ENCODE measurements at places on chromosomes 5 and 9.

- no peak for DNase-seq
Observed at GRCh38 chr5:32964261-32964660, 253.1 kb downstream of the NPR3 start.

GRCh38 chr5:2852446-2852845, 101.0 kb upstream of the IRX2 start:
- no peak for DNase-seq

DNA sequence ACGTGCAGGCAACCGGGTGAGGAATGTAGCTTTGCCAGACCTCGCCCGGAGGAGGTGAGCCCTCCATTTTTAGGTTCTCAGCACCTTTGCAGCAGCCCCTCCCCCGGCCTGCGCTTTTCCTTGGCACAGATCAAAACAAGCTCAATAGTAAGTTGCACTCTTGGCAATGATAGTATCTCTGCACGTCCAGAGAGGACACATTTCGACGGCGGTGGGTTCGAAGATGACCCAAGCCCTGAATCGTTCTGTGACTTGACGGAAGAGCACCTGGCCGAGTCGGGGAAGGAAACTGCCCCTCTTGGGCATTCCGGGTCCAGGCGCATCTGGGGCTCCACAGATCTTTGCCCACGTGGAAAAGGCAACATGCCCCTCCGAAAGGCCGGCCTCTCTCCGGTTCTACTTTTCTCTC, 904 bp downstream of the GDNF start:
- no peak for DNase-seq

- no peak for DNase-seq
Observed at GRCh38 chr9:4266602-4267001, 33.3 kb downstream of the GLIS3 start.

DNA sequence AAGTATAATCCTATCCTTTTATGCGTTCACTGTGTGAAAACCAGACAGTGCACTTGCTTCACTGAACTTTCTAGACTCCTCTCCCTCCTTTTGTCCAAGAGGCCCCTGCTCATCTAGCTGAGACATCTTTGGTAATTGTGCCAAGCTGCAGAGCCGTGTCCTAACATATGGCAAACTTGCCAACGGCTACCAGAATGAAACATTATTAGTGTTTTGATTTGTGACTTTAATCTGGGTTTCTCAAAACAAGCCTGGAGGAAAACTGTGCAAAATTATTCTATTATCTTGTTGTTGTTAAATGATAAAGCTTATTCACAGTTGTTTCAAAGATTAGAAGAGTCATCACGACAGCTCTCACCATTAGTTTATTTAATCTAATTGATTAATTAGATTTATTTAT, 79.0 kb upstream of the RETREG1 start:
- DNase-seq, result no peak

- DNase-seq, result no peak
Observed at GRCh38 chr5:100165309-100165708, 369.9 kb upstream of the FAM174A start.

- DNase-seq, result no peak
Observed at GRCh38 chr5:118891252-118891651, 97.1 kb downstream of the DTWD2 start.

DNA sequence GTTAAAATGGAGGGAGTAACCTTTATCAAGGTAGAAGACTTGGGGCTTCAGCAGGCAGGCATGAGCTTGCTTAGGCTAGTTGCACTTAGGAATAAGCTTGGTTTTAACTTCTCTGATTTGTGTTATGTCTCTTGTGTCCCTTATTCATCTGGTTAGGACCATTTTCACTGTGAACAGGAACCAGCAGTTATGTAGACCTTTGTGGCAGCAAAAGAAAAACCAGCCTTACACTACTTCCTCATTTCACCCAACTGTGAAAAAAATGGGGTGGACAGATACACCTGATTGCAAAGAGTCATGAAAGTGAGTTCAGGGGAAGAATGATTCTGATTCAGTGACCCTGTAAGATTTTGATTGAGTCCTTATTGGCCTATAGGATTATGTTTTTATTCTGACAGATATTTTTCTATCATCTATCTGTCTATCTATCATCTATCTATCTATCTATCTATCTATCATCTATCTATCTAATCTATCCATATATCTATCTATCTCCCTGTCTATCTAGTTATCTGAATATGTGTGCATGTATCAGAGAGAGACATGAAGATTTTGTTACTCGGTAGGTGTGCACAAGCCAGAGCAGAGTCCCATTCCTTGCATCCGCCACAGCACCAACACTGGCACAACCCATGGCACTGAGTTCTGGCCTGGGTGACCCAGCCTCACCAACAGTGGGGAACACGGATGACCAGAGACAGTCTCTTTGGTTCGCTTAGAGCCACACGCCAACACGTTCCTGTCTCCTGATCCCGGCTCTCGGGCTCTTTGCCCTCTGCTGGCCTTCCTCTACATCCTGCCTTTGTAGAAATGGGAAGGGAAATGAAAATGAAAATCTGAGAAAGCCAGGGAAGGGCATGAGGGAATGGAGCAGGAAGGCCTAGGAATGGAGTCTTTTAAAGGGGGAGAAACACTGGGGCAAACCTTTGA, 1.3 kb upstream of the ZNF366 start:
- no peak for DNase-seq

- no peak for DNase-seq
Observed at GRCh38 chr9:99811598-99812383, 9.9 kb upstream of the NR4A3 start.

- no peak for DNase-seq
Observed at GRCh38 chr5:92002721-92003274, 619.7 kb upstream of the ARRDC3 start.

DNA sequence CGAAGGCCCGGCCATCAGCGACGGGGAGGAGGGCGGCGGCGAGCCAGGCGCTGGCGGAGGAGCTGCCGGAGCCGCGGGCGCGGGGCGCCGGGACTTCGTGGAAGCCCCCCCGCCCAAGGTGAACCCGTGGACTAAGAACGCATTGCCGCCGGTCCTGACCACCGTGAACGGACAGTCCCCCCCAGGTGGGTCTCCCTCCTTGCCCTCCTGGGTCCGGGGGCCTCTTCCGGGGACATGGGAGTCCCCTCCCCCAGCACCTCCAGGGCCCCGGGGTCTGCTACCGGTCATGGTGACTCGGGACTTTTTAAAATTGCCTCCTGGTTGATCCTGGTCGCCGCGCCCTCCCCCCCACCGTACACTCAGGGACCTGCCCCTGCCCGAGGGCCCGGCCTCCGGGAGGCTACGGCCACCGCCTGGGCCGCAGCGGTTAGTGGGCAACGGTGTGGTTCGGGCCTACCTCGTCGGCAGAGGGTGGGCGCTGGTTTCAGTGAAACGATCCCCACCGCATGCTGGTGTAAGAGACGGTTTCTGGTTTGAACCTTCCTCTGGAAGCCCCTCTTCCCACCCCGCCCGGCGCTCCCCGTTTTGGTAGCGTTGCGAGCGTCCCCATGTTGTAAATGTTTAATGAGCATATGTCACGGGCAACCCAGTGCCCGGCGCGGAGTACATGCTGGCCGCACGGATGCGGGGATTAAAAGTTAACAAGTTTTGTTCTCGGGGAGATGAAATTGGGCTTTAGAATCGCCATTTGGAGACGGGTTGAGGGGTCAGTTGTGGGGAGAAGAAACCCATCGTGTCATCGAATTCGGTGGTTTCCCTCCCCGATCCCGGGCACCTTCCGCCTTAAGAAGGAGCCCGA, 1.1 kb downstream of the LARP1 start:
- DNase-seq, result no peak
